ENCODE measurements at places on chromosomes 5 and 9.

DNA sequence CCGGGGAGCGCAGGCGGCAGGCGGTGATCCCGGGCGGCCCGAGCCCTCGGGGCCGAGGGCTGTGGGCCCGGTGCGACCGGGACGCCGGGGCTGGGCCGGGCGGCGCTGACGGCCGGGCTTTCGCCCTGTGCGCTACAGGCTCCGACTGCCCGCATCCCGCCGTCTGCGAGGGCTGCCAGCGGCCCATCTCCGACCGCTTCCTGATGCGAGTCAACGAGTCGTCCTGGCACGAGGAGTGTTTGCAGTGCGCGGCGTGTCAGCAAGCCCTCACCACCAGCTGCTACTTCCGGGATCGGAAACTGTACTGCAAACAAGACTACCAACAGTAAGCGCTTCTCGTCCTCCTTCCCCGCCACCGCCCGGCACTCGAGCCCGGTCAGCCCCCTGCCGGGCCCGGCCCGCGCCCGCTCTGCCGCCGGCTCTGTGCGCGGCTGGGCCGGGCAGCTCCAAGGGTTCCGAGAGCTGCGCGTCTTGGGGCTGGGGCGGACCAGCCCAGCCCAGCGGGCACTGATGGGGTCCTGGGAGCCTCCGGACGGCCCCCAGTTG is 1.6 kb downstream of the LMX1B start:
- DNase-seq: no peak

GRCh38 chr9:77965445-77966123 is 66.0 kb downstream of the GNAQ start:
- DNase-seq: no peak

GRCh38 chr5:152181461-152181860 is 223.6 kb downstream of the NMUR2 start:
- DNase-seq: no peak

DNA sequence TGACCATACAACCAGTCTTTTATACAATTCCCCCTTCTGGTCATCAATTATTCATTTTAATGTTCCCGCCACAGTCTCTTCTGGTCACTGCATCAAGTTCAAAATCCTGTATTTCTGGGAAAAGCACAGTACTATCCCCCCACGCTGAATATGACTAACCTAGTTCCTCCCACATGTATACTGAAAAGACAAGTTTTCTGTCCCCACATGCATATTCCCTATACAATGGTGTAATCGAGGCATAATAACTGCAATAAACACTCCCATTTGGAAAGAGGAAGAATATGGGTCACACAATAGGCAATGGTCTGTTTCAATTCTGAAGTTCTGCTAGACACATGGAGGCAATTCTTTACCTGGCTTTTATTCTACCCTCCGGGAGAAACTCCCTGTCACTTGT is 344.9 kb downstream of the EFNA5 start:
- DNase-seq: no peak

DNA sequence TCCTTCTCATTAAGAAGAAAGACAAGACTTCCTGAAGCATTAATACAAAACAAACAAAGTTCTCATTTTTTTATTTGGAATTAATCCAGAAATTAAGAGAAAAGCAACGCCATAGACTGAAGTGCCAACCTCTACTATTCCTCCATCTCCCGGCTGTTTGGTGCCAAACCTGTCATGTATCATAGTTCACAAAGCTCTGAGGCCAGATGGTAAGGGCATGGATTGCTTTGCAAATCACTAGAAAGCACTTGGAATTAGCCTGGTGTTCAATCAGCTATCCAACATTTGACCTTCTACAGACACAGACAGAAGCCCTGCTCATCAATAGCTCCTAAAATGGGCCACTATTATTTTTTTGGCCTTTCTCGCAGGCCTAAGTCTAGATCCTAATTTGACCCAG is 33.8 kb downstream of the HTR1A start:
- no peak for DNase-seq

- DNase-seq: no peak
These were observed 664 bp upstream of the RAB3C start for GRCh38 chr5:58582019-58582802.

DNA sequence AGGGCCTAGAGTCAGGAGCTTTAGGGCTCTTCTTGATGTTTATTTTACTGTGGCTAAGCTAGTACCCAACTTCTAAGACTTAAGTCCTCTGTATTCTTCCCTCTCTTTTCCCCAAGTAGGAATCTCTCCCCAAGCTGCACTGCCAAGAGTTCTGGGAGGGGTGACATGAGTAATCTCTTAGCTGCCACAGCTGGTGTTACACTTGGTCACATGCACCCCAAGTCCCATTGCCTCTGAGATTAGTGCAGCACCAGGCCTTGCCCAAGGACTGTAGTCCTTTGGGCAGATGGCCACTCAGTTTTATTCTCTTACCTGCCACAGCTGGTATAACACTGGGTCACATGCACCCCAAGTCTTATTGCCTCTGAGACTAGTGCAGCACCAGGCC is 114.7 kb upstream of the RIOK2 start:
- no peak for DNase-seq

GRCh38 chr9:125861405-125862058 is 114.4 kb downstream of the PBX3 start:
- DNase-seq: no peak

DNA sequence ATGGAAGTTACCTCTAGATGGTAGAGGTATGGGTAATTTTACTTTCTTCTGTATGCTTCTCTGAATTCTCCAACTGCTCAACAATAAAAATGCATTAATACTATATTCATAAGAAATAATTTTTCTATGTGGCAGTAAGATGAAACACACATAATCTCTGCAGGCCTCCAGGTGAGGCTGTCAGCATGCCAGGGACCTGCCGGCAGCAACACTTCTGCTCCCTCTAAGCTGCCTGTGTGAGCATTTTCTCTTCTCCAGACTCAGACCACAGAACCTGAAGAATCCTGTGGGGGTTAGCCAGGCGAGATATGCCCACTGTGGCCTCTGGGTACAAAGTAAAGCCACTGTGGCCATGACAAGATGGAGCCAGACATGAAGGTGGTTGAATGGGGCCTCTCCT is 316.3 kb downstream of the EBF1 start:
- DNase-seq: no peak

GRCh38 chr9:134066913-134067851 is 644 bp downstream of the BRD3 start:
- DNase-seq: peak; percentile 50

DNA sequence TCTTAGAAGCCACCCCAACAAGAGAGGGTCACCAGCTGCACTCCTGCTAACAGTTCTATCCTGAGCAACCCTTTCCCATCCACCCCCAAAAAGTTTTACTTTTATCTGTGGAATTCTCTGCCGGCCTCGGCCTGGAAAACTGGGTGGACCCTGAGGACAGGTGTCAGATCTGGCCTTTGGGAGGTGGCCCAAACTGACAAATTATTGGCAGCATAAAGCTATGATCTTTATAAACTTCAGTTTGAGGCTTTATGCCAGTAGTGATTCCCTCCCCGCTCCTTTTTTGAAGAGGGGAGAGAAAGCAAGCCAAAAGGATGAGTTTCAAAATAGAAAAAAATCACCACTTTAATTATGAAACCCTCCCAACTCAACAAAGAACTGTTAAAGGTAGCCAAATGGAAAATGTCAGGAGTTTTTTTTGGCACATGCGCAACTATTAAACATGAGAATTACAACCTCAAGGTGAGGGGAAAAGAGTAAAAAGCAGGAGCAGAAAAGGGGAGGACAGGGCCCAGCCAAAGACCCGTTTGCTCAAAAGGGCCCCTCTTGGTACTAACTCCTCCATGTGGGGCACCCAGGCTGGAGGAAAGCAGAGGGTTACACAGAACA is 49.4 kb downstream of the FBXW11 start:
- DNase-seq: no peak

- DNase-seq: no peak
These were observed 11.5 kb upstream of the BOD1 start for GRCh38 chr5:173627860-173628392.

DNA sequence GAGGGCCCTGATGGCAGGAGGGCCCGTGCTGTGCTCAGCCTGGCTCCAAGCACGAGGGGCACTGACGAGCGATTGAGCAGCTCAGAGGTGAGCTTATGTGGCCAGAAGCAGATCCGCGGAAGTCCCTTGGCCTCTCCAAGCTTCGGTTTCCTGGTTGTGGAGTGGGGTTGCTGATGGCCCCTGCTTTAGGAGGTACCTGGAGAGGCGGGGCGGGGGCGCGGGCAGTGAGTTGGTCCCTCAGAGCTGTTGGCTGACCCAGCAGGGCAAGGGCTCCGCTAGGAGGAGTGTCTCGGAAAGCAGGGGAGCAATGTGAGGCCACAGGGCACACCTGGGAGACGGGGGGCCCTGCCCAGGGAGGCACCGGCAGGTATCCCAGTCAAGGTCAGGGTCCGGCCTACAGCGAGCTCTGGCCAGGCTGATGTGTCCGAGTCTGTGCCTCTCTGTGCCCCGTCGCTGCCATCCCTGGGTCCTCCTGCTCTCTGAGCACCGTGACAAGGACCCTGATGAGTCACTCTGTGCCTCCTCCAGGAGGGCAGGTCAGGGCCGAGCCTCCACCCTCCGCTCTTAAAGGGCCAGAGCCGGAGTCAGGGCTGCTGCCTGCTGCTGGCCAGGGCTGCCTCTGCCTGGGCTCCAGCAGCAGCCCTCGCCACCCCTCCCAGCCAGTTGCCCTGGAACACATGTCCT is 14.8 kb downstream of the NCS1 start:
- DNase-seq: no peak

GRCh38 chr5:10689391-10690081 is 71.5 kb downstream of the DAP start:
- peak; percentile 52 for DNase-seq

DNA sequence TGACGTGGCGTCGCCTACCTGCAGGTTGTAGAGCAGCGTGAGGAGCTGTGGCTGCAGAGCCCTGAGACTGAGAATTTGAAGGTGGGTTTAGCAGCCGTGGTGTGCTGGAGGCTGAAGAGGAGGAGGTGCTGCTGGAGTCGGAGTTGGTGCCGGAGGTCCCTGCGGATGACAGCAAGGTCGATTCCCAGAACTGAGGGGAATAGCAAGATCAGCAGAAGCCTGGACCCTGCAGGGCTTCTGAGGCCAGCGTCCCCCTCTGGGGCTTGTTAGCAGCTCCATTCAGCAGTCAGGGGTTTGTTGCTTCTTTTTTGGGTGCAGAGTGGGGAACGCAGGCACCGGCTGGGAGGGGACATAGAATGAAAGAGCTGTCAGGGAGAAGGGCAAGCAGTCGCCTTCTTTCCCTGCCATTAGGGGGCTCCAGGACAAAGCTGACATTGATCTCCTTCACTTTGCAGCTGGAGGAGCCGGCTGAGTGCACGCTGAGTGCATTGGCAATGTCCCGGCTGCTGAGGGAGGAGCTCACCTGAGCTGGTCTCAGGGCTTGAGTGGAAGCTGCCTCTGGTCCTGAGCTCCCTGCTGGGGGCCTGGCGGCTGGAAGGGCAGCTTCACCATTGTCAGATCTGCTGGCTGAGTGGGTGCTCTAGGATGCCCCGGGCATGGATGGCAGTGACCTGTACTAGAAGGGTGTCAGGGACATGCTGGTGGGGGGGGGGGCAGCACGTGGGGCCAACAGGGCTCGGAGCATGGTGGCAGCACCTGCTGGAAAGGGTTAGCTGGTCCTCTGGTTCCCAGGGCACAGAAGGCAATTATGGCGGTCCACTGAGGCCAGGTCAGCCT is 20.8 kb downstream of the OBP2B start:
- peak; percentile 54 for DNase-seq

DNA sequence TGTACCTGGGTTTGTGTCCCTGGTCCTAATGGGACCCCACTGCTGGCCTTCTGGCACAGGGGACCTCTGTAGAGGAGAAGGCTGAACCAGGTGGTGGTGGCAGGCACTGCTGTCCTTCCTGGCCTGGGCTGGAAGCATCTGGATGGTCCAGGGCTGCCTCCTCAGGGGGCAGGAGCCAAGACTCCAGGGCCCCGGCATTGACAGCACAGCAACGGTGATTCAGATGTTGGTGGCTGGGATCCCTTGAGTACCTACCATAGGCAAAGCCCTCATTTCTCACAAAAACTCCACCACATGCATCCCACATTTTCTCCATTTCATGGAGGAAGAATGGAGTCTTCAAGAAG is 15.0 kb downstream of the FGD3 start:
- no peak for DNase-seq

DNA sequence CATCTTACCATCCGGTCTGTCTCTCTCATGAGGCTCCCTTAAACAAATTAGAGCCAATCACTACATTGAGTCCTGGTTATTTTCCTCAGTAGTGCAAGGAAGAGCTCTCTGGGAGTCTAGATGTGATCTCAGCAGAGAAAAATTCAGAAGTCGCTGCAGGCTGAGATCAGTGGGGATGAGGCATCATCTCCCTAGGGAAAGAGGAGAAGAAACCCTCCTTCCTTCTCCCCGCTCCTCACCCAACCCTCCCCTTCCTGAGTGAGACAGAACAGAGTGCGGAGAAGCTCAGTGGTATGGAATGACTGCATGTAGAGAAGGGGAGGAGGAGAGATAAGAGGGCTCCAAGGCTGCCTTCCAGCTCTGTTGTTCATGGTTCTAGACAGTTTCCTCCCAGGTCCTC is 80.5 kb downstream of the PAPPA start:
- no peak for DNase-seq

DNA sequence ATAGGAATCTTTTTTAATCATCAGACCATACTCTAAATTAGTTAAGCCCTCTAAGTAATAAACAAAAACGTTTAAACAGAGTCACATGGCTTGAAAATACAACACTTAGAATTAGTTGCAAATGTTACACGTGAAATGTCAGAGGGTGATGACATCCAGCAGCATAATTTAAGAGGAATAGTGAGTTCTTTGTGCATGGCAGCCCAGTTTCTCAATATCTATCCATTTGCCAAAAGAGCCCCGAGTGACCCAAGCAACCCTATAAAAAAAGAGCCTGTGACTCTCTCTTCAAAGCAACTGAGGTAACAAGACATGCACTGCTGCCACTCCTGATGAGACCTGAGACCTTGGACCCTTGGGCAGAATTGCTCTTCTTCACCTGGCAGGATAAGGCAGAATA is 96.9 kb upstream of the RASA1 start:
- no peak for DNase-seq

GRCh38 chr9:95486318-95486717 is 30.5 kb downstream of the PTCH1 start:
- no peak for DNase-seq

GRCh38 chr5:176818391-176819098 is 8.2 kb downstream of the UNC5A start:
- DNase-seq: no peak

GRCh38 chr5:120449501-120449900 is 14.6 kb upstream of the PRR16 start:
- DNase-seq: no peak

DNA sequence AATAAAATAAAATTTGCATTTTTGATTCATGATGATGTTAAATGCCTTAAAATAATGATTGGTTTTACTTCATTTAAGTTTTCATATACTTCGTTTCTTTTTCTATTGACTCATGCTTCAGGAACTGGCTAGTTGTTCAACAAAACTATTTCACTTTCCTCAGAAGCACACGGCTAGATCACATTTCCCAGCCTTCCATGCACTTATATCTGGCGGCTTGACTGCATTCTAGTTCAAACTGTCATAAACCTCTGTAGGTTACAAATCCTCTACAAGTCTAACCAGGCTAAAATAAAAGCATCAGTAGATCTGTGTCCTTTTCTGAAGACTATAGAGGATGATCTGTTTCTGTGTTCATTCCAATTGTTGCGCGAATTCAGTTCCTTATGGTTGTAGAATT is 46.3 kb upstream of the CNTLN start:
- DNase-seq: no peak
